Thyroid gland (tissue), 4 donors: ENCODE measurements at places on chromosomes 12 and 14. TPM values are rescaled to one million over a fixed set of nuclear protein-coding genes. Genes with fewer than 3 reads are reported as not detected.
A peak's percentile ranks its signal among the peaks of the same experiment; 100 is the strongest.

GRCh38 chr12:81499809-81500208 lies 259.3 kb downstream of the PPFIA2 start:
- no peak overlapping the region for H3K4me3 ChIP-seq
- no peaks in the 10 kb centered on the region for H3K4me1 ChIP-seq
- DNase-seq = peak; percentile 5
- no peaks in the 10 kb centered on the region for H3K27me3 ChIP-seq
- H3K36me3 ChIP-seq = no peaks in the 10 kb centered on the region
- H3K27ac ChIP-seq = no peak overlapping the region

DNA sequence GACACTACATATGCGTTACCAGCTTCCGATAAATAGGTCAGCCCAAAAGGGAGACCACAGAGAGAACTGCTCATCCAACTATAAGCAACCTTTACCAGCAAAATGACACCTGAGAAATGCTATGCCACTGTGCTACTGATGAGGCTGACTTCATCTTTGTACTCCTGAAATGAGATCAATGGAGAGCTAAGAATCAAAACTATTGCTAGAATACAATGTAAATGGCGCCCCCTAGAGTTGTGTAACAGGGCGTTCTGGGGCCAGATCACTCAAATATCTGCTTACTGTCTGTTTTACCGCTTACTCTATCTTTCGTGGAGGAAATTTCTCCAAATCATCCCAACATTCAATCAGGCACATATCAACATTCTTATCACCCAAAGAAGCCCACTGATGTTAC lies 4.6 kb downstream of the ZNF384 start:
- peaks cover 17% of the 10 kb centered on the region for H3K4me1 ChIP-seq
- H3K36me3 ChIP-seq = peaks cover 4% of the 10 kb centered on the region
- no peak overlapping the region for H3K27ac ChIP-seq
- no peak for DNase-seq
- no peaks in the 10 kb centered on the region for H3K27me3 ChIP-seq

GRCh38 chr12:32104572-32105355 lies 1.9 kb upstream of the BICD1 start:
- H3K36me3 ChIP-seq = no peaks in the 10 kb centered on the region
- no peak overlapping the region for H3K27ac ChIP-seq
- no peak for DNase-seq
- peaks cover 13% of the 10 kb centered on the region for H3K4me1 ChIP-seq
- no peaks in the 10 kb centered on the region for H3K27me3 ChIP-seq

DNA sequence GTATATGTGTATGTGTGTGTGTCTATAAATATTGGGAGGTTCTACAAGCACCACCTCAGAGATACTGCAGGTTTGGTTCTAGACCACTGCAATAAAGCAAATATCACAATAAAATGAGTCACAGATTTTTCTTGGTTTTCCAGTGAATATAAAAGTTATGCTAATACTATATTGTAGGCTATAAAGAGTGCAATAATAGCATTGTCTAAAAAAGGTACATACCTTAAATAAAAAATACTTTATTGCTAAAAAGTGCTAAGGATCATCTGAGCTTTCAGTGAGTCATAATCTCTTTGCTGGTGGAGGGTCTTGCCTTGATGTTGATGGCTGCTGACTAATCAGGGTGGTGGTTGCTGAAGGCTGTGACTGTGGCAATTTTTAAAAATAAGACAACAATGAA lies 111.1 kb downstream of the VEZT start:
- no peak for DNase-seq
- no peak overlapping the region for H3K27ac ChIP-seq
- no peaks in the 10 kb centered on the region for H3K27me3 ChIP-seq
- H3K4me3 ChIP-seq = no peak overlapping the region

DNA sequence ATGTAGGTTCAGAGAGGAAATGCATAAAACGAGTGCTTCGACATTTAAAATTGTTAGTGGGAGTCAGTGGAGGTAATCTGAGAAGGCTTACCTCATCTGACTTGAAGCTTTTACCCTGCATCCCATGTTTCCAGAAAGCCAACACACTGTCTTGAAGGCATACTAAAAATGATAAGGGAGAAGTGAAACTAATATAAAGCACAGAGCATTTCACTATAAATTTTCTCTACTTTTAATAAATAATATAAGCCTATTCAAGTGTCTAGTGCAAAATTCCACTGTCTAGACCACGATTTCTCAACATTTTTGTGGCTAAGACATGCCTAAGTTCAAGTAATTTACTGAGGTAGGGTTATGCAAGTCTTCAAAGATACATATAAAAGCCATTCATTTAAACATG lies 29.1 kb upstream of the CDKL1 start:
- H3K27me3 ChIP-seq = no peaks in the 10 kb centered on the region
- H3K4me1 ChIP-seq = no peaks in the 10 kb centered on the region
- H3K27ac ChIP-seq = no peak overlapping the region
- no peak for DNase-seq
- H3K36me3 ChIP-seq = peaks cover 9% of the 10 kb centered on the region
- no peak overlapping the region for H3K4me3 ChIP-seq

SYT10 gene
- not detected for total RNA-seq

DNA sequence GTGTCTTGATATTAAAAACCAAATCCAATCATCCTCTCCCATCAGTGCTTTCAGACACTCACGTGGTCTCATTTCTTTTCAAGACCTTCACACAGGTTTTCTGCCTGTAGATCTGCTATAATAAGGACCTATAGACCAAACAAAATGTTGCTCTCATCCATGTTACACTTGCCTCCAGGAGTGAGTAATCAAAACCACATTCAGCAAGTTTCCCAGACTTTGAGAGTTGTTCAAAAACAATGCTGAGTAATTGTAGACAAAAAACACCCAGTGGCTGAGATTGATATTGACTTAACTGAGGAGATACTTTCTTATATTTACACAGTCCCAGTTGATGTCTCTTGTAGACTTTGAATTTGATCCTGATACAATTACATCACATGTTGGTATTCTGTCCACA lies 383.1 kb downstream of the TMEM132D start:
- no peak for DNase-seq
- H3K27me3 ChIP-seq = no peaks in the 10 kb centered on the region
- H3K4me1 ChIP-seq = no peaks in the 10 kb centered on the region
- no peak overlapping the region for H3K27ac ChIP-seq

GRCh38 chr12:31525496-31526157 lies 65.3 kb downstream of the DENND5B start:
- no peak overlapping the region for H3K4me3 ChIP-seq
- no peaks in the 10 kb centered on the region for H3K36me3 ChIP-seq
- DNase-seq = no peak

- H3K27ac ChIP-seq = no peak overlapping the region
- H3K27me3 ChIP-seq = peaks cover 3% of the 10 kb centered on the region
- H3K4me3 ChIP-seq = no peak overlapping the region
- DNase-seq = no peak
Observed at GRCh38 chr14:99676657-99677056, 7.4 kb upstream of the CYP46A1 start.

KLC1 gene
- total RNA-seq = 340 TPM

DNA sequence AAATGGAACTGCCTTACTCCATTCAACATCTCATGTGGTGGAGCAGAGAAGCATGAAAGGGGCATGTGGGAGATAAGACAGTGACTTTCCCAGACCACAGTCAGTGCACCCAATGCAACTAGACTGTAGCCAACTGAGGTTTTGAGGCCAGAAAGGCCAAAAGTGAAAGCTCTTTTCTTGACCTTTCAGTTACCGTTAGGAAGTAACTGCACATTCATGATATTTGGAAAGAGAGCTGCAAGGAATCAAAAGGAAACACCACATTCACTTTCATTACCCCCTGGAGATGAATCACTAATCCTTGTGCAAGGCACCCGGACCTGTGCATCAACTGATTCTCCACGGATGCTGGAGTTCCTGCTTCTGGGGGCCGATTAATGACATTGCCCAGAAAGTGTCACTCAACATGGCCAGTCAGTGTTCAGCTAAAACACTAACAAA lies 72.9 kb upstream of the ELK3 start:
- H3K36me3 ChIP-seq = no peaks in the 10 kb centered on the region
- DNase-seq = no peak

TPPP2 gene
- total RNA-seq = not detected

SLC39A5 gene
- not detected for total RNA-seq

DNA sequence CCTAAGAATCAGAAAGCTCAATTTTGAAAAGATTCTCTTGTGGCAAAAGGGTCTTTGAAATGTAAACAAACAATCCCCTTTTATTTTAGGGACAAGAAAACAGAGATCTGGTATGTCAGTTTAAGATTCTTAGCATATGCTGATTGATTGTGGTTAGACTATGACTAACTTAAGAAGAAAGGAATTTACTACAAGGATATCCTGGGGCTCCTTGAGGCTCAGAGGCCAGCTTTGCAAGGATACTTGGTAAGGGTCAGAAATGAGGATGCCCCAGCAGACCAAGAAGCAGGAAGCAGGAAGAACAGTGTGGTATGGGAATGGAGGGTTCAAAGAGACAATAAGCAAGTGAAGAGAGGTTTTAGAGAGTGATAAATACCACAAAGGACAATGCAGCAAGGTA lies 474.6 kb downstream of the ETNK1 start:
- no peaks in the 10 kb centered on the region for H3K4me1 ChIP-seq
- H3K36me3 ChIP-seq = no peaks in the 10 kb centered on the region
- DNase-seq = no peak
- H3K27ac ChIP-seq = no peak overlapping the region

DNA sequence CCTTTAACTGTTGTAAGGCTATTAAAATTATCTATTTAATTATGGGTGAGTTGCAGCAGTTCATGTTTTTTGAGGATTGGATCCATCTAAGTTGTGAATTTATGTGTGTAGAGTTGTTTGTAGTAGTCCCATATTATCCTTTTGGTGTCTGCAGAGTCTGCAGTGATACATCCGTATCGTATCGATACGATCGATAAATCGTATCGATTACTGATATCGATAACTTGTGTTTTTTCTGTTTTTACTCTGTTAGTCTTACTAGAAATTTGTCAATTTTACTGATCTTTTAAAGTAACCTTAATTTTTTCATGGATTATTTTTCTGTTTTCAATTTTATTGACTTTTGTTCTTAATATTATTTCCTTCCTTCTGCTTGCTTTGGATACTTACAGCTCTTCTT lies 462.5 kb upstream of the SOX5 start:
- H3K4me1 ChIP-seq = no peaks in the 10 kb centered on the region
- H3K36me3 ChIP-seq = no peaks in the 10 kb centered on the region
- no peak overlapping the region for H3K27ac ChIP-seq
- no peaks in the 10 kb centered on the region for H3K27me3 ChIP-seq

RASSF8 gene
- total RNA-seq = 69.1 TPM

DNA sequence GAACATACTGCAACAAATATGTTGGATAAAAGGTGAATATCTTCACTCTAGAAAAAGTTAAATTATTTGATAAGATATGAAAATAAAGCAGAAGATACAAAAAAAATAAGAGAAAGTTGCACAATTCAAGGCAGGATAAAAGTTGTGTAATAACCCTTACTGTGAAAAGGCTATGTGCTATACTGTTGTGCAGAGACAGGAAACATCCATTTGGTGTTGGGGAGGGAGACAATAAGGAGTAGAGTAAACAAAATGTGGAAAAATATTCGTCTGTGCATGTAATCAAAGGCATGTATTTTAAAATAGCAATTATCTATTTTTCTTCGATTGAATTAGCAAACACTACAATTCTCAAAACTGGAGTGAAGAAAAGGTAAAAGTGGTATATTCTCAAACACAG lies 34.8 kb downstream of the PTHLH start:
- H3K27ac ChIP-seq = no peak overlapping the region
- no peak overlapping the region for H3K4me3 ChIP-seq
- no peaks in the 10 kb centered on the region for H3K27me3 ChIP-seq

DNA sequence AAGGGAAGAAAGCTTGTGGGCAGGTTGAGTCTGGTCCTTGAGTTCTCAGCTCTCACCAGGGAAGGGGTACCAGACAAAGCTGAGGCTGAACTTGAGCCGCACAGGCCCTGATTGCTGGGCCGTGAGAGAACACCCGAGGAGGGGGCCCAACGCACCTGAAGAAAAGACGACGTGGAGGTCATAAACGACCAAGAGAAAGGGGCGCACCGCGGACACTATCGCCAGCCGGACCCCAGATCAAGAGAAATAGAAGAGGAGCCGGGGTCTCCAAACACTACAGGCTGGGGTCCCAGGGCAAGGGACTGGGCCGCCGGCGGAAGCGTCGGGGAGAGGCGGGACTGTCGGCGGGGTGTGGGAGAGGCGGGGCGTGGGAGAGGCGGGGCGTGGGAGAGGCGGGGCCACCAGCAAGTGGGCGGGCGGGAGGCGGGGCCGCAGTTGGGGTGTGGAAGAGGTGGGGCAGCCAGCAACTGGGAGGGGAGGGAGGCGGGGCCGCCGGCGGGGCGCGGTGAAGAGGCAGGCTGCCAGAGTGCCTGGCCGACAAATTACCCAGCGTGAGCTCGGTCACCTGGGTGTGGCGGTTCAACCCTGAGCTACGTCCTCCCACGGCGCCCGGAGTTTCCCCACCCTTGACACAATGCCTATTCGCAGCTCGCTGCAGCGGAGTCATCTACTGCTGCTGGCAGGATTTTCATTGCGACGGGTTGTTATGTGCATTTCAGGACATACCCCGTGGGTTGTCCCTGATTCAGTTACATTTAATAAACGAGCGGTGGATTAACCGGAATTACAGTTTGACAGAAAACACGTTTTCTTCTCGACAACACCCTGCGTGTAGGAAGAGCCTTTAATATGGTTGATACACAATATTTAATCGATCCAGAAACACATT lies 15.5 kb upstream of the NEMF start:
- peak overlapping the region; percentile 56 for H3K4me3 ChIP-seq
- no peaks in the 10 kb centered on the region for H3K27me3 ChIP-seq
- peaks cover 4% of the 10 kb centered on the region for H3K4me1 ChIP-seq
- peak; percentile 95 for DNase-seq
- peak overlapping the region; percentile 91 for H3K27ac ChIP-seq
- H3K36me3 ChIP-seq = no peaks in the 10 kb centered on the region

CCDC196 gene
- total RNA-seq = not detected

- DNase-seq = no peak
- no peaks in the 10 kb centered on the region for H3K27me3 ChIP-seq
- H3K27ac ChIP-seq = no peak overlapping the region
- no peak overlapping the region for H3K4me3 ChIP-seq
Observed at GRCh38 chr12:52201451-52201839, 9.6 kb upstream of the KRT80 start.

DNA sequence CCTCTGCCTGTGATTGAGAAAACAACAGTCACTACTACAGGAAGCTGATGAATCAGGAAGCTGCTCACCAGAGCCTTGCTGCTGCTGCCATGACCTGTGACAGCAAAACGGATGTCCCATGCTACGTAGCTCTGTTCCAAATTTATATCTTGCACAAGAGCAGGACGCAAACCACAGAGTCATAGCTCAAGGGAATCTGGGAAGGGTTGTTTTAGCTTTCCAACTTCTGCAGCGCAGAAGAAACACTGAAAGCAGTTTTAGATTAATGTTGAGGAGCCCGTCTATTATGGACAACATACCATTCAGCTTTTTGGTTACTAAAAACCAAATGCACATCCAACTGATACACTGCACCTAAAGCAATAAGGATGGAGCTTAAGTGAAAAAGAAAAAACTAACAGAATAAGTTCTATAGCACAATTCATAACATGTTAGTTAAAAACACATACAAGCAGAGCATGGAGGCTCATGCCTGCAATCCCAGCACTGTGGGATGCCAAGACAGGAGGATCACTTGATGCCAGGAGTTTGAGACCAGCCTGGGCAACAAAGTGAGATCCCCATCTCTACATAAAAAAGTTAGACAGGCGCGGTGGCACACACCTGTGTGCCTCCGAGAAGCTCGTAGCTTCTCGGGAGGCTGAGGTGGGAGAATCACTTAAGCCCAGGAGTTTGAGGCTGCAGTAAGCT lies 1.7 kb upstream of the ANKRD33 start:
- no peaks in the 10 kb centered on the region for H3K27me3 ChIP-seq
- no peaks in the 10 kb centered on the region for H3K36me3 ChIP-seq
- peak overlapping the region; percentile 69 for H3K27ac ChIP-seq
- H3K4me1 ChIP-seq = peaks cover 9% of the 10 kb centered on the region
